ENCODE measurements at places on chromosomes 4 and X.

GRCh38 chr4:24877868-24878635, 34.8 kb downstream of the CCDC149 start:
- no peak for DNase-seq

DNA sequence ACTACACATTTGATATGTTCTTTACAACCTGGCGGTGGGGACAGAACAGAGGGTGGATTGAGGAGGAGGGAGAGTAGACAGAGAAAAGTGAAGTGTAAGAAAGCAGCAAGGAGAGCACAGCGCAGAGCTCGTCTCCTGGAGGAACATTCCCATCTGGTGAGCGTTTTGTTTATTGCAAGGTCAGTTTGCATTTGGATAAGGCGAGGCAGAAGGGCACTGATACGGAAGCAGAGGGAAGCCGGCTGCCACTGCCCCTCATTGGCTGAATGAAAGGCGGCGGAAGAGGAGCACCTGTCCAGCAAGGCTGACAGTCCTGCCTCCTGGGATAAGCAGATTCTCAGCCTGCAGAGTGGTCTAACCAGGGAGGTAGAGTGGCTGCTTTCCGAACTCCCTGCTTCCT, 83.2 kb downstream of the GPR143 start:
- no peak for DNase-seq

GRCh38 chrX:68822641-68823410, 6.0 kb upstream of the EFNB1 start:
- peak; percentile 48 for DNase-seq

DNA sequence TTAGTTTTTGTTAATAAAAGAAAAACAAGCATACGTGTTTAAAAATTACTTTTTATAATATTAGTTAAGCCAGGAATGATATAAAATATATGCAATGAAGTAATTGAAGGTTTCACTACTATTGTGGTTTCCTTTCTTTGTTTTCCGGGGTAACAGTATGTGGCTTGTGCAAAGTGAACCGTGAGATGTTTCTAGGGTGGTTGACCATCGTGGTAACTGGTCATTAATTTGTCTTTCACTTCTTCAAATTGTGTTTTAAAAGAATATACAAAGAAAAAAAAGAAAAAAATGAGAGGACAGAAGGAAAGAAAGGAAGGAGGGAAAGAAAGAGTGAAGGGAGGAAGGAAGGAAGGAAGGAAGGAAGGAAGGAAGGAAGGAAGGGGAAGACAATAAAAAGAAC, 330.1 kb upstream of the CPXCR1 start:
- no peak for DNase-seq
